Daoy (cell line): ENCODE measurements at places on chromosomes 2 and 18. TPM values are rescaled to one million over a fixed set of nuclear protein-coding genes. Genes with fewer than 3 reads are reported as not detected.

DNA sequence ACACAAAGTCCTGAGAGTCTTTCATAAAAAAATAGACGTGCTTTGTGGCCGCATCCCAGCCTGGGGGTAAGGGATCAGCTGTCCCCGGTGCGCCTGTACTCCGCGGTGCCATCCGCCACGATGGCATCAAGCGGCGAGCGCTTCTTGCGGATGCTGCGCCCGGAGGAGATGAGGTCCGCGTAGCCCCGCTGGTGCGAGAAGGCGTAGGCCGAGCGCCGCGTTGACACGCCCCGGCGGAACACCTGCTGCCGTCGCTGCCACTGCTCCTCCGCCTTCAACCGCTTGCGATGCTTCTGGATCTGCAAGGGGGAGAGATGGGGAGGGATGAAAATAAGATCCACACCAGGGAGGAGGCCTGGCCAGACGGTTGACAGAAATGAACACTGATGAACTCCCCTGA, 26.8 kb upstream of the NARS1 start:
- DNase-seq, result no peak

- no peak for DNase-seq
Measured at GRCh38 chr2:169729274-169729605, 4.4 kb upstream of the KLHL23 start.

DNA sequence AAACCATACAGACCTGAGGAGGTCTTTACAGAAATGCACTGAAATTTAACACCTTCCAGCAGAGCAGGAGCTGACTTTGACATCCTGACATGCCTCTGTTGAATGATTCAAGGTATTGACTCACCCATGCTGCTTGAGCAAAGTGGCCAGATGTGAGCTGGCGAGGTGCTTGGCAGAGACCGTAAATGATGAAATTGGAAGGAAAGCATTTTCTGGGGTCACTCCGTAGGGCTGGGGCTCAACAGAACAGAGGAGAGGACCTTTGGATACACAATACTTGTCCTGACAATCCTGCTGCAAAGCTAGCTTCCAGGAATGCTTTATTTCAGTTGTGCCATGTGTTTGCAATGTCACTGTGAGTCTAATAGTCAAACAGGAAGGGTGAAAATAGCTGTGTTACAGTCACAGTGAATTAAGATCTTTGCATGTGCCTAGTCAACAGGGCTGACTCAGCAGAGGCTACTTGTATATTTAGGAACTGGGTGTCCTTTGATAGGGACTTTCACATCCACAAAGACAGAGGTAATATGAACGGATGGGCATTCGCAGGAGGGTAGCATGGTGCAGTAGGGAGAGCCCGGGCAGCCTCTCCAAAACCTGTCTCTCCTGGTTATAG, 31.6 kb upstream of the NCK2 start:
- peak; percentile 79 for DNase-seq

GRCh38 chr2:241863536-241863954, 4.9 kb upstream of the PDCD1 start:
- peak; percentile 60 for DNase-seq

- no peak for DNase-seq
Measured at GRCh38 chr2:43472527-43473194, 123.2 kb downstream of the THADA start.

- DNase-seq, result no peak
Measured at GRCh38 chr2:240196716-240197461, 56.4 kb upstream of the OTOS start.

DNA sequence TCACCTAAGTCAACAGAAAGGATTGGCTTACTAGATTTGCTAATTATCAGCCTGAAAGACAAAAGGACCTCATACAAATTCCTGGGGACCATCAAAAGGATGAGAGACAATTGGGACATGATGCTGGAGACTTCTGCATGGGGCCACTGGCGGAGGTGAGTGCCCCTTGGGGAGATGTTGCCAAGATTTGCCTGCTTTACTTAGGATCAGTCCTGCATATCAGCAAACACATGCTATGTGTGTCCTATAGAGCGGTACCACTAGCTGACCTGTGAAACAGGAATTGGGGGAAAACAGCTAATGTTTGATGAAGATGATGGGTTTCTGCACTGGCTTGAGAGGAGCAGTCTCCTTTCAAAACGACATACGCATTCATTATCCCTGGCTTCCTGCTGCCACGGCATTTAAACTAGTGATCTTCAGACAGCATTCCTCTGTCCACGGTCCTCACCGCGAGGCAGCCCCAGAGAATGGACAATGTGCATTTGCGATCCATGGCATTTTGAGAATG, 104.2 kb downstream of the TGIF1 start:
- DNase-seq, result no peak

DNA sequence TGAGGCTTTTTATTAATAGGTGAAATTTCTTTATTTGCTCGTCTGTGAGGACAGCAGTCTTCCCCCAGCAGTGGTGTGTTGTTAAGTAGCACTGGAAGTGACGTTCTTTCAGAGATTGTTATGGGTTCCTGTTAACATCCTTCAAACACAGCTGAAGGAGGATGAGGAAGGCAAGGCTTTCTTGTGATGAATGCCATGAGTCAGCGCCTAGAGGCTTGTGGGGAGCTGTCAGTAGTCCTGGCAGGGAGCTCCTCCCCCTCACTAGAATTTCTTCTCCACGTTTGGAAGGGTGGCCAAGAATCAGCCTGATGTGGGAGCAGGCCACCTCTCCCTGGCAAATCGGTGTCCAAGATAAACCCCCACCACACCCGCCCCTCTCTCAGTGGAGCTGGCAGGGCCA, 113.2 kb downstream of the ARHGEF4 start:
- DNase-seq, result no peak

- DNase-seq, result peak; percentile 97
Measured at GRCh38 chr2:224585211-224586088, at the start of gene CUL3. Gene CUL3, minus strand, starts transcription at chr2:224585363. Its CDS starts 354 bp downstream, at chr2:224585009.

GRCh38 chr2:47346107-47346506, 56.8 kb upstream of the MSH2 start:
- no peak for DNase-seq

GRCh38 chr2:24351981-24352380, 8.4 kb downstream of the ITSN2 start:
- no peak for DNase-seq

- no peak for DNase-seq
Measured at GRCh38 chr2:129400826-129401225, 578.6 kb upstream of the RAB6C start.

- DNase-seq, result no peak
Measured at GRCh38 chr2:3665886-3666612, 8.0 kb downstream of the ALLC start.

- no peak for DNase-seq
Measured at GRCh38 chr2:165924946-165925345, 28.6 kb downstream of the TTC21B start.

GRCh38 chr2:101011152-101011551, 9.1 kb downstream of the RPL31 start:
- no peak for DNase-seq

GRCh38 chr18:22988208-22988607, 55.1 kb downstream of the RBBP8 start:
- DNase-seq, result no peak

DNA sequence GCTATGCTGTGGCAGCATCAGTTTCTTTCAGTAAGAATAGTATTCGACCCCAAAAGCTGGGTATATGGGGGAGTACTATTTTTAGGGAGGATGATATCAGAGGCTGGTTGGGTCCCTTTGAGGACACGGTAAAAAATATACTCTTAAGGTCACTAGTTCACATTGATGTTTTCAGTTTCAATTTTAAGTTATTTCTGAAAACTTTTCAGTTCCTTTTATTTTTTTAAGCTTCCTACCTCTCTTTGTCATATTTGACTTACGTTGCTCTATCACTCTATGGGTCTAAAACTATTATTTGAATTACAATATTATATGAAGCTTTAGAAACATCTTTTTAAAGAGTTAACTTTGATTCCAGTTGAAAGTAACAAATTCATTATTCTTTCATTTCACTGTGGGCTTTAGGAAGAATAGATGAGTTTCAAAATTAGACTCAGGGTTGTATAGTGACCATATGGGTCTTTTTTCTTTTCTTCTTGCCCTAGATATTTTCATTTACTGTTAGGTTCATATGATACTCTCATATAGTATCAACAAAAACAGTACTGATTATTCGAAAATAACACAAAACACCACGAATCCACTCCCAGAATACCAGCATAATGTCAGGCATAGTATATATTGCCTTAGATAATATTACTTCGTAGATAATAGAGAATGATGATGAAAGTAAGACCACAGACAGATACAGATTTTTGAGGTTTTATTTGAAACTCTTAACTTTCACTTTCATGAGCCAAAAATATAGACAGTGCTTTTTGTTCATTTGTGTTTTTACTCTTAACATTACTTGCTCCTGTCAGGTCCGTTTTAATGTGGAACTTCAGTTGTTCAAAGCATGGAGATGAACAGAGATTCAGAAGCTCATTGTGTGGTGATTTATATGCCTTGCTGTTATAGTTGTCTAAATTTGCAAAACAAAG, 9.8 kb downstream of the RMDN2 start:
- no peak for DNase-seq

- DNase-seq, result no peak
Measured at GRCh38 chr2:200221055-200221955, 85.2 kb upstream of the SPATS2L start.

The KLHL29 gene
- 4.6 and 5.6 TPM in 2 replicates for total RNA-seq

The TXNL1 gene
- 83.0 and 83.1 TPM in 2 replicates for total RNA-seq

The SERPINB11 gene
- not detected in 2 replicates for total RNA-seq

The NT5C1B gene
- 0.21 TPM in 1 of 2 replicates, not detected in the other for total RNA-seq

The MLPH gene
- 53.1 and 58.8 TPM in 2 replicates for total RNA-seq

The ANKRD44 gene
- 5.8 and 7.4 TPM in 2 replicates for total RNA-seq

The THADA gene
- total RNA-seq, result 29.3 and 30.2 TPM in 2 replicates

The RAD51AP2 gene
- not detected in 2 replicates for total RNA-seq

The GCKR gene
- 0.29 and 0.30 TPM in 2 replicates for total RNA-seq
